ENCODE measurements at places on chromosomes 11 and 22.

GRCh38 chr11:69691463-69691862 is 12.4 kb downstream of the FGF19 start:
- DNase-seq, result no peak

GRCh38 chr11:70610566-70611565 is 212.5 kb downstream of the CTTN start:
- no peak for DNase-seq

GRCh38 chr22:39244136-39244495 is 666 bp downstream of the PDGFB start:
- no peak for DNase-seq

DNA sequence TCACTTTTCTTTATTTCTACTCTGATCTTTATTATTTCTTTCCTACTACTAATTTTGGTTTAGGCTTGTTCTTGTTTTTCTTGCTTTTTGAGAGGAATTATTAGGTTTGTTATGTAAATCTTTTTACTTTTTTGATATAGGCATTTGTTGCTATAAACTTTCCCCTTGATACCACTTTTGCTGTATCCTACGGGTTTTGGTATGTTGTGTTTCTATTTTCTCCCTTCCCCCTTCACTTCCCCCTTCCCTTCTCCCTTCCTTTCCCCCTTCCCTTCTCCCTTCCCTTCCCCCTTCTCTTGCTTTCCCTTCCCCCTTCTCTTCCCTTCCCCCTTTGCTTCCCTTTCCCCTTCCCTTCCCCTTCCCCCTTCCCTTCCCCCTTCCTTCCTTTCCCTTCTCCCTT is 529.6 kb downstream of the RAB38 start:
- DNase-seq, result no peak

- DNase-seq, result no peak
These were observed 5.7 kb upstream of the ACAT1 start for GRCh38 chr11:108115500-108116140.

DNA sequence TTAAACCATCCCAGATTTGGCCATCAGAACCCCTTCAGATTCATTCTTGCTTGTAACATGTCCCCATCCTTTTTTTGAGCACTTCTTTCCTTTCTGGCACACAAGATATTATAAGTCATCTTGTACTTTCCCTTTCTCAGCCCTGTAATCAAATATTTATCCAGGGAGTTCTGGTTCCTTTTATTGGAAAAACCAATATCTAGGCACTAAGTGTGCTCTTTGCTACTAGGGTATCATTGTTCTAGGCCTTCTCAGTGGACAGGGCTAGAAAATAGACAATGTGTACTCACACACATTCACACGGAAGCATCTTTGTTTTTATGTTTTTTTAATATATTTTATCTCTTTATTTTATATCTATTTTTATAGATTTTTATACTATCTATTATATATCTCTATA is 47.3 kb downstream of the ARL14EP start:
- no peak for DNase-seq

GRCh38 chr11:111155021-111155420 is 90.5 kb upstream of the POU2AF2 start:
- no peak for DNase-seq

Measured in cerebellar nuclear complex (tissue), 1 donor.